Right kidney (tissue), 9 donors: ENCODE measurements at places on chromosomes 7 and 10.
A peak's percentile ranks its signal among the peaks of the same experiment; 100 is the strongest.

GRCh38 chr7:53993224-53993623 is 549.0 kb upstream of the VSTM2A start:
- no peak for DNase-seq

- no peak for DNase-seq
These were observed 18.4 kb upstream of the ZCCHC24 start for GRCh38 chr10:79463578-79464496.

- no peak for DNase-seq
These were observed 33.0 kb downstream of the SRPK2 start for GRCh38 chr7:105355701-105356100.

- no peak for DNase-seq
These were observed 127.8 kb downstream of the MACC1 start for GRCh38 chr7:20089431-20089830.

- DNase-seq: no peak
These were observed 128.5 kb downstream of the BTAF1 start for GRCh38 chr10:92052088-92052487.

DNA sequence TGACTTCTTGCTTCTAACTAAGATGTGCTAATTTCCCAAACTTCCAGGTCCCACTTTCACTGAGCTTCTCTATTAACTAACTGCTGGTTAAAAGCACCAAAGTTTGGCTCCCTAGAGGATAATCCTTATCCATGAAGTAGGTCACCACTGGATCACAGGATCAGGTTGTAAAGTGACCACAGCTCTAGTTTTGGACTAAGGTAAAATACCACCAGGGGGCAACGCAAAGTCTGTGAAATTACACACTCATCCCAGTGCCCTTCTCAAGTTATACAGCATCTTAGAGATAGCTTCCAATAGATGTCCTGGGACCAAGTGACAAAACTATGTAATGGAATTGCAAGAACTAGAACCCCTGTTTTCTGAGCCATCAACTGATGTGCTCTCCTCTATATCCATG is 116.4 kb upstream of the ASAH2 start:
- DNase-seq: no peak

GRCh38 chr10:8576281-8576680 is 521.8 kb downstream of the GATA3 start:
- no peak for DNase-seq

GRCh38 chr10:70560511-70560941 is 42.0 kb downstream of the PRF1 start:
- DNase-seq: no peak

DNA sequence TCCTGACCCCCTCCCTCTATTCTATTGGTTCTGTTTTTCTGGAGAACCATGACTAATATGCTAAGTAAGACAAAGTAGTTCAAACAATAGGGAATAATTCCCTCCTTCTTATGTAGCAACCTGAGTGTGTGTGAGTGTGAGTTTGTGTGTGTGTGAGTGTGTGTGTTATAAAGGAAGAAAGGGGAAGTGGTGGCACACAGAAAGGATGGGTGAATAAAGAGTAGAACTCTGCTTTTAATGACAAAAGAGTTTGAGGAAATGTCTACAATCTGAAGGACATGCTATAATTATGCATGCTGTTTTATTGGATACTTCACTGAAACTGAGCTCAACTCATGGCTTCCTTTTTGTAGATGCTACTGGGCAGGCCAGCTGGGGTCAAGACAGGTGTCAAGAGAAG is 489.5 kb downstream of the REEP3 start:
- DNase-seq: no peak

DNA sequence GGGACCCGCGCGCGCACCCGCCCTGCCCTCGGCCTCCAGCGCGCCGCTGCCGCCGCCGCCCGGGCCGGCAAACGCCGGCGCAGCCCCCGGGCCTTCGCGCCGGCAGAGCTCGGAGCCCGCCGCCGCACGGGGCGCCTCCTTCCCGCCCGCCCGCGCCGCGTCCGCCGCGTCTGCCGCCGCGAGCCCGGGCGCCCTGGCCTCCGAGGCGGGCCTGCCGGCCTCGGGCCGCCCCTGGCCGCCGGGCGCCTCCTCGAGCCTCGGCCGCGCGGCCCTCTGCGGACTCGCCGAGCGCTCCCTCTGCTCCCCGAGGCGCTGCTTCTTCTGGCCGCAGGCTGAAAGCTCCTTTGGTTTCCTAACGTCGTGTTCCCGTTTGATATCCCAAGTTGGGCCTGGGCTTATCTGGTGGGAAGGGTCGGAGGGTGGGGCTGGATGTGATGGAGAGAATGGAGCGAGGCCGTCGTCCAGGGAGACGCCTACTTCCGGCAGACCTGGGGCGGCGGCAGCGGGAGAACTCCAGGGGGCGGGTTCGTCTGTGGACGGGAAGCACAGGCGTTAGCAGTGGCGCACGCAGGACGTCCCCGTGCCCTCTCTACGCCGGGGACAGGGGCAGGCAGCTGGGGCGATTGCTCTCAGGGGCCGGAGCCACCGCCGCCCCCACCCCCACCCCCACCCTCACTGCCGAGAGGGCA is 221.0 kb downstream of the PHTF2 start:
- DNase-seq: peak; percentile 92
